MV-4-11 (cell line): ENCODE measurements at places on chromosomes 16 and 17.
A peak's percentile ranks its signal among the peaks of the same experiment; 100 is the strongest.

- DNase-seq, result no peak
Measured at GRCh38 chr16:78505544-78506366, 406.3 kb downstream of the WWOX start.

GRCh38 chr17:31418773-31419350 is 27.4 kb downstream of the RAB11FIP4 start:
- DNase-seq, result no peak

- DNase-seq, result no peak
Measured at GRCh38 chr16:9970796-9971195, 211.4 kb downstream of the GRIN2A start.

DNA sequence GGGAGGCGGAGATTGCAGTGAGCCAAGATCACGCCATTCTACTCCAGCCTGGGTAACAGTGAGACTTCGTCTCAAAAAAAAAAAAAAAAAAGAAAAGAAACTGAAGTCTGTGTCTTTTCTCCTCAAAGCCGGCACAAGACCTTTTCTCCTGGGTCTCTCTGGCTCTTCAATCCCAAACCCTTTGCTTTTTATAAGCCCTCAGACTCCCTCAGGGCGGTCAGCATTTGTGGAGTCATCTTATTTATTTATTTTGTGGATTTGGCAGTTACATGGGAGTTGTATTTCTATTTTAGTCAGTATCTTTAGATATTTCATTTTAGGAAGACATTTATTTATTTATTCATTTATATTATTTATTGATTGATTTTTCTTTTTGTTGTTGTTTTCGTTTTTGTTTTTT is 57.7 kb upstream of the MAP3K14 start:
- DNase-seq, result no peak

DNA sequence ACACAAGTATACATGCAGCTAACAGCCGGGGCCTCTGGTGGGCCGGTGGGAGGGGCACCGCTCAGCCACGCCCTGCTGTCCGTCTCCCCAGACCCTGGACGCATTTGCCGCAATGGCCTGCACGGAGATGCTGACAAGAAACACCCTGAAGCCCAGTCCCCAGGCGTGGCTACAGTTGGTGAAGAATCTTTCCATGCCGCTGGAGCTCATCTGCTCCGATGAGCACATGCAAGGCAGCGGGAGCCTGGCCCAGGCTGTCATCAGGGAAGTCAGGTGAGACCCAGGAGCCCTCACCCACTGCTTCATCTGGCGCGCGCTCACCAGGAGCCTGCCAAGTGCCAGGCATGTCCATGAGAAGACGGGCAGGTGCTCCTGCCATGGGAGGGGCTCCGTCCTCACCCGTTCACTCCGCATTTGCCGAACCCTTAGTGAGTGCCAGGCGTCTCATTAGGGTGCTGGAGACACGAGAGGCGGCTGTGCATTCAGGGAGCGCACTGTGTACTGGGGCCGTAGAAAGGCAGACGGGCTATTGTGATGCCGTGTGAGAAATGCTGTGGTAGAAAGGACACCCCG is 51.4 kb upstream of the ENDOV start:
- DNase-seq, result no peak

DNA sequence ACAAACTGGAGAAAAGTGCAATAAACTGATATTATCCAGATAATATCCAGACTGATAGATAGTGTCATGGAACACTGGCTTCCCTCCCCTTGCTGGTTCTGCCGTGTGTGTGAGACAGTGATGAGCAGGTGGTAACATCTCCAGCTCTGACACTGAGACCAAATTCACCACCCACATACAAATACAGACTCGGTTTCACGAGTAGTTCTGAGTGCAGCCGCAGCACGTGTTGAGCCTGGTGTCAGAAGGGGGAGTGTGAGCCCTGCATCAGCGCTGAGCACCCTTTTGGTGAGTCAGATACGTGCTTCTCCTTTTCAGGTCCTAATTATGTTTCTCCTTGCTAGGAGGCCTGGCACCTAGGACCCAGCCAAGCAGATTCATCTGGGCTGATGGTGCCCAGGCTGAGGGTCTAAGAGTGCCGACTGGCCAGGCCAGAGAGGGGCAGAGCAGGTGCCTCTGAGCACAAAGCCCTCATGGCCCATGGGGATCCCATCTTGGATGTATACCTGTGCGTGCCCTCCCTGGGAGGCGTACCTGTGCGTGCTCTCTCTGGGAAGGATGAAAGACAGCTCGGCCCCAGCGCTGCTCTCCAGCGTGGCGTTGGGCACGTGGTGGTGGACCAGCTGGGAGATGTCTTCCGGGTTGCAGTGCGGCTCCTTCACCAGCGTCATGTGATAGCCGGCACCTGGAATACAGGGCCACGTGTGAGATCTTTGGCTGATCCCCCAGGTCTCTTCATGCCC is 27.3 kb upstream of the RNPS1 start:
- peak; percentile 84 for DNase-seq

- no peak for DNase-seq
Measured at GRCh38 chr16:86680162-86680561, 101.8 kb downstream of the FOXL1 start.

DNA sequence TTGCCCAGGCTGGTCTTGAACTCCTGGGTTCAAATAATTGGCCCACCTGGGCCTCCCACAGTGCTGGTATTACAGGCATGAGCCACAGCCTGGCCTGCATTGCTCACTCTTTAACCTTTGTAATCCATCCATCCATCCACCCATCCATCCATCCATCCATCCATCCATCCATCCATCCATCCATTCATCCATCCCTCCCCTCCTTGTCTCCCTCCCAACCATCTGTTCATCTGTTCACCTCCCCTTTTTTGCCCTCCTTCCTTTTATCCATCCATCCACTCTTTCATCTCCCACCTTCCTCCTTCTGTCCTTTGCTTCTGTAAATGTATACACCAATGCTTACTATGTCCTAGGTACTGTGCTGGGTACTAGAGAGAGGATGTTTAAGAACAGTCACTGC is 65.5 kb downstream of the CDK5R1 start:
- no peak for DNase-seq

- DNase-seq, result no peak
Measured at GRCh38 chr16:67884684-67885083, at the start of gene NRN1L. Gene NRN1L (plus strand): TSS chr16:67884885. CDS start chr16:67884904, 19 bp downstream.

DNA sequence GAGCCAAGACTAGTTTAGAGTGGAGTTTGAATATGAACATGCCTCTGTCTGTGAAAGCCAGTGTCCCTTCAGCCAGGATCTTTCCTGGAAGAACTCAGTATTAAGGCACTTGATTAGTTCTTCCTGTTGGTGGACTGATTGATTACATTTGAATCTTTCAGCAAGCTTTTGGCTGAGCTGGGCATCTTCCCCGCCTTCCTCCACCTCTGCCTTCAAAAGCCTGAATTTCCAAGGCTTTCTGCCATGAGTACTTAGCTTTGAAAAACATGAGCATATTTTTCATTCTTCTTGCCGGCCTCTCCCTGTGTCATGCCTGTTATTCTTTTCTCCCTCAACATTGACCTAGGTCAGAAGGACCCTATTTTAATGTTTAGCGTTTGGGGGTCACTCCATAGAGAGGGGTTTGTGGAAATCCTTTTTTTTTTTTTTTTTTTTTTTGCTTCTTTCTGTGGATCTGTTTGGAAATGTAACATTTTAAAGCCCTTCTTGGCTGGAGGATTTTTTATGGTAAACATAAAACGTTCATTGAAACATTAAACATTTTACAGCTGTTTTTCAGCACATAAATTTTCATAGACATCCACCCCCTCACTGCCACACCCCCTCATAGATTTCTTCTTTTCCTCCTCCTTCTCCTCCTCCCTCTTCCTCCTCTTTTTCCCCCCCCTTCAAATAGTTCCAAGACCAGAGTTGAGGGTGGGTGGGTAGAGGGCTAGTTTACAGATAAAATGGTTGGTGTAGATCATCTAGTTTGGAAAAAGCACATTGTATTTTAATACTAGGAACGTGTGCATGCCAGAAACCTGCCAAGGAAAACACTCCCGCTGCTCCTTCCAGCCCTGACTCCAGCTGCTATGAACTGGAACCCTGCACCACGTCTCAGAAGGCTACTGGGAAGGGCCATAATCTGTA is 645.9 kb downstream of the WWOX start:
- DNase-seq, result no peak

- DNase-seq, result no peak
Measured at GRCh38 chr16:70410734-70411133, 28.2 kb downstream of the ST3GAL2 start.

DNA sequence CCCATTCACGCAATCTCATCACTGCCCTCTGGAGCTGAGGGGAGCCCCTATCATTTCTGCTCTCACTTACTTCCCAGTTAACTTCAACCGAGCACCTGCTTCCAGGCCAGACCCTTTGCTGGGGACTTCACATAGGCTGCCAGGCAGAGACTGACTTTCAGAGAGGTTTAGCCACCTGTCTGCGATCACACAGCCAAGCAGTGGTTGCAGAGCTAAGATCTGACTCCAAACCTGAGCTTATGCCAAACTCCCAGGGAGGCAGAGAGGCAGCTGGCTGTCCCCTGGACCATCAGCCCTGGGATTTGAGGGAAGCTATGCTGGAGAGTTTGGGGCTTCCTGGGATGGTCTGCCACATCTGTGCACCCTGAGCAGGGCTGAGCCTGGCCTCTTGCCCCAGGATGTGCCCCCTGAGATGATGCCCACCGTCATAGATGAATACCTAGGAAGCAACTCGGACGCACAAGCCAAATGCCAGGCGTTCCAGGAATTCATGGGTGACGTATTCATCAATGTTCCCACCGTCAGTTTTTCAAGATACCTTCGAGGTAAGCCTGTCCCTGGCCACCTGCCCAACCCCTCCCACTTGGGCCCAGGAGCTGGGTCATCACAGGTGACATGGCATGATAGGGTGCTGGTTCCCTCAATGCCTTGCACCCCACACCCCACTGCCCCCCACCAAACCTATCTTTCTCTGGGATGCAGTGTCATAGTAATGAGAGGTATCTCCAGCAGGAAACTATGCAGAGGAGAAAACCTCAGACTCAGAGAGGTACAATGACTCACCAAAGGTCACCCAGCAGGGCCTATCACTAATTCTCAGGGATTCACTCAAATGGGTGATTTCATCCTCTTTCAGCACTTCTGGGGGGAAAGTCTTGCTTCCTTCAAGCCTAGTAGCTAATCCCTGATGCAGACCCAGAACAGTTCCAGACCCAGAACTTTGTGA is 10.0 kb downstream of the CES3 start:
- no peak for DNase-seq

- no peak for DNase-seq
Measured at GRCh38 chr17:7019839-7020519, 2.9 kb upstream of the BCL6B start.

GRCh38 chr17:74408262-74408661 is 23.6 kb upstream of the GPRC5C start:
- peak; percentile 63 for DNase-seq

DNA sequence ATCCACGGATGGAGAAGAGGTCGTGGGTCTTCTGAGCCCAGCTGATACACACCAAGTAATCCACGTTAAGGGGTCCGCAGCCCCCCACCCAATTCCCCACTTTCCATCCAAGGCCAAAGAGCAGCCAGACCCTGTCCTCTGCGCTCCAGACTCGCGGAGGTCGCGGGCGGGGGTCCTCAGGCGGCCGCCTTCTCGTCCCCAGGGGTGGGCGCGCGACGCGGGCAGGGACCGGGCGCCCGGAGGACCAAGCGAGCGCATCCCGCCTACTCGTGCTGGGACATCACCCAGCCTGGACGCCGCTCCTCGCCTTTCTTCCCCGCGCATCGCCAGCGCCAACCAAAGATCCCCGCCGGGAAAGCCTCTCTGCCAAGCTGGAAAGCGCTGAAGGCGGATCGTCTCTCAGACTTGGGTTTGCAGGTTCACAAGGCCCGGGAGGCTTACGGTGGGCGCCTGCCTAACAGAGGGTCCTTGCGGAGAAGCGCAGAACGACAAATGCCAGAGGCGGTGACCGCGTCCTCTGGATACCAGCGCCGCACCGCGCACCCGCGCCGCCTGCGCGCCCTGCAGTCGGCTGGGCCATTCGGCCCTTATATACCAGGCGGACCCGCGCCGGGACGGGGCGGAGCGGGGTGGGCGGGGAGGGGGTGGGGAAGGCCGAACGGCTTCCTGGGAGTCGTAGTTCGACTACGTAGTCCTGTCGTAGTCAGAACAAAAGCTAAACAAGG is 471.6 kb downstream of the SOX9 start:
- no peak for DNase-seq

DNA sequence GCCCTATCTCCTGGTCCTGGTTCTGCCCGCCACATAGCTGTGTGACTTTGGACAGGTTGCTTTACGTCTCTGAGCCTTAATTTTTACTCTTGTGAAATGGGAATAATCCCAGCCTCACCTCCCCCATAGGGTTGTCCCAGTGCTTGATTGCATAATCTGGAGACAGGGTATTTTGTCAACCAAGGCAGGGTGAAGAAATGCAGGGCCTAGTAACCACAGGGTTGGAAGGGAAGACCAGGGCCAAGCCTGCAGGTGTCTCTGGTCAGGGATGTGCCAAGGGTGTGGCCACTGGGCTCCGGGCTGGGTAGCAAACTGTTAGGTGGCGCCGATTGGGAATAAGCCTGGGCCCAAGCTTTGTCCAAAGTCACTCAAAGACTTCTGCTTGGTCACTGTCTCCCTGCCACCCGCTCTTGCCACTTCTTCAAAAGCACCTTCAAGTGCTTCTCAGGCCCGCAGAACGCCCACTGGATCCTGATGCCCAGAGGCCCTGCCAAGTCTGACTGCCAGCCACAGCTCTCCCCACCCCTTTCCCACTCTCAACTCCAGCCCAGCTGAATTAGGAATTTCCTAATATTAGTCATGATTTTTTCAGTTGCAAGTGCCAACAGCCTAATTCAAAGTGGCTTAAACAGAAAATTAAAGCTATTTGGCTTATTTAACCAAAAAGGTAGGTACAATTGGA is 20.6 kb upstream of the COL1A1 start:
- peak; percentile 83 for DNase-seq

DNA sequence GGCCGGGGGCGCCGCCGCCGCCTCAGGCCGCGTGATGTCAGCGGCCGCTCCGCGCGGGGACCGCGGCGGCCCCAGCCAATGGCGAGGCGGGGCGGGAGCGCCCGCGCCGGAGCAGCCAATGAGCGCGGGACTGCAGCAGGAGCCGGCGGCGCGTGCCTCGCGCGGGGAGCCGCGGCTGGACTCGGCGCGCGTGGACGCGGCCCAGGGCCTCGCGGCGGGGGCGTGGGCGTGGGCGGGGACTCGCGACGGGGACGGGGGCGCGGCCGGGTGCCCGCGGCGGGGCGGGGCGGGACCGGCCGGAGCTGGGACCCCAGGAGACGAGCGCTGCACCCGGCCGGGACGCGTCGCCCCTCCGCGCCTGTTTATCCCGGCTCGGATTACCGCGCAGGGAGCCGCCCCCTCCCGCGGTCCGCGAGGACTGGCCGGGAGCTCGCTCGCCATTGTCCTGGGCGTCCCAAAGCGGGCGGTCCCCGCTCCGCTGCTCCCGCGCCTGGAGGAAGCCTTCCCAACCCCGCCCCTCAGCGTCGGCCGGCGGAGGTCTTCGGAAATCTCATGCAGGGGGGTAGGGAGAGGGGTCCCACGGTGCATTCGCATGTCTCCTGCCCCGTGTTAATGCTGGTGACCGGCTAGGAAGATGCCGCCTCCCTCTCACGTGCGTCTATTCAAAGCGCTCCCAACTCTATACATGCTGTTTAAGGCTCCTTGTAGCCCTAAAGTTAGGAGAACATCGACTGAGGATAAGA is at the start of gene RNF157:
TSS of gene RNF157 (minus strand) at position 33 of the 743 bp plus-strand sequence. CDS start 253 bp downstream, outside the sequence.
- peak; percentile 21 for DNase-seq
